ENCODE measurements at places on chromosomes 12 and 14.

DNA sequence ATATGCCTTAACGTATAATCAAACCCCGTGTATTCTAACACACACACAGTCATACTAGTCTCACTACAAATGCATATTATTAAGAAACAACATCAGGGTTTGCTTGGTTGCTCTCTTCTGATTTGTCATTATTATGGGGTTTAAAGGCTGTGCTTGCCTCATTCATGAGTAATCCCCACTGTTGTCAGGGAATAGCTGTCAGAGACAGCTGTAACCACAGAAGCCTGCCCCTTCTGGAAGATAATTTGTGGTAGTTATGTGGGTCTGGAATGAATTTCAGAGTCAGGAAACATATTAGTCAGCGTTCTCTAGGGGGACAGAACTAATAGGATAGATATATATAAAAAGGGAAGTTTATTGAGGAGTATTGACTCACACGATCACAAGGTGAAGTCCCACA, 456.9 kb upstream of the TMEM132C start:
- no peak for DNase-seq

- DNase-seq: no peak
Observed at GRCh38 chr14:90578283-90578985, 181.6 kb downstream of the CALM1 start.

DNA sequence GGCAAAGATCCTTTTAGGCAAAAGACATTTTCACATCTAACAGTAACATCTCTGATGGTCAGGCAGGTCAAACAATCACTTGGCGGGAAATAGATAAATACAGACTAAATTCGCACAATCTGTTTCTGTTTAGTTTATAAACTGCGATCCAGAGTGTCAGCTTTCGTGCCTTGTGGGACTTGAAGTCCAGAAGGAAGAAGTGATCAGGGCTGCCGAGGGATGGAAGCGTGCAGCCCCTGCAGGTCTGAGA, 245 bp upstream of the BRMS1L start:
- no peak for DNase-seq

DNA sequence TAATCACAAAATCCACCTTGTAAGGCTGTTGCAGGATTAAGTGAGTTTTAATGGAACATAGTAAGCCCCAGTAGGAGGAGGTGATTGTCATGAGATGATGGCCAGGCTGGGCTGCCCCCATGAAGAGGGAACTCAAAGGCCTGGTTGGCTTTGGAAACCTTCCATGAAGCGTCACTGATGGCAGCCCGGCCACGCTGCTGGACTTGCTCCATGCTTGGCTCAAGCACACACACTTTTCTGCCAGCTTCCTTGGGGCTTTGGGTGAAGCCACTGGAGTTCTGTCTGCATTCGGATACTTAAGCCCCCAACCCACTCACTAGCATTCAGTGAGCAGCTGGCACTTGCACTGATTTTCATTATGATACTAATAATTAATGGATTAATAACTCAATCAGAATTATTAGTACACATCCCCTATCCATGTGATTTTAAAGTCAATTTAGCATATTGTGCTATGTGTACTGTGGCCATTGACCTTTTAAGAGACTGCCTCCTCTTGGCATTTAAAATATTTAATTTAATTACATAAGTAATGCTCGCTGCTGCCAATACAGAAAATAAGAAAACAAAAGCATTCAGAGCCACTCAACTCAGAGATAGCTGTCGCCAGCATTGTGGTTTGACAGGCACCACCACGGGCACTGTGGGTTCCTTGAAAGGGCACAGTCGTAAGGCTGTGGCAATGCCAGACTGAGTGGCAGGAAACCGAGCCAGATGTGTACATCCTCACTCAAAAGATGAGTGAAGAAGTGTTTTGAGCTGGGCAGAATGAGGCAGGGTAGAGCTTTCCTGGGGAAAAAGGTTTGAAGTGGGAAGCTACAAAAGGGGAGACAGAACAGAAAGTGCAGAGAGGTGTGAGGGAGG, 15.9 kb downstream of the KRT85 start:
- peak; percentile 43 for DNase-seq

DNA sequence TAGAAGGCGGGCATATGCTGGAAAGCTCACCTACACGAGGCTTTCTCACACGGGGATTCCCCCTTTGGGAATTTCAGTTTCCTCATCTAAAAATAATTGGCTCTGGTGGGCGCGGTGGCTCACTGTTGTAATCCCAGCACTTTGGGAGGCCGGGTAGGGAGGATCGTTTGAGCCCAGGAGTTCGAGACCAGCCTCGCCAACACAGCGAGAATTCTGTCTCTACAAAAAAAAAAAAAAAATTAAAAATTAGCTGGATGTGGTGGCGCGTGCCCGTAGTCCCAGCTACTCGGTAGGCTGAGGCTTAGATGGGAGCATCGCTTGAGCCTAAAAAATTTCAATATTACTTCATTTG, 400 bp upstream of the NDUFA12 start:
- DNase-seq: no peak

DNA sequence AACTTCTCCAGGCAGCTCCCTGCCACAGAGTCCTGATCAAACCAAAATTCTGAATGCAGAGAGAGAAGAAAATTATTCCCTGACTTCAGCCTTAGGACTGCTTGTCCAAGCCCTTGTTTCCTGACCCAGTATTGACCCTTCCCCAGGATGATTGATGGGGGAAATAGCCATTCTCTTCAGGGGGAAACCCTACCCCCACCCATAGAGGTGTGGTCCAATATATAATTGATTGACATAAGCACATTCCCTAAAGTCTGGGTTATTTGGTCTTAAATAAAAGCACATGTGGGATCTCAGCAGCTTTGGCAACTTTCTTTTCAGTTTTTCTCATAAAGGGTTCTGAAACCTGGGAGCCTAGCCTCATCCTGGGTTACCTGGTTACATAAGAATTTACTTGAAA, 201.2 kb upstream of the DDHD1 start:
- no peak for DNase-seq

DNA sequence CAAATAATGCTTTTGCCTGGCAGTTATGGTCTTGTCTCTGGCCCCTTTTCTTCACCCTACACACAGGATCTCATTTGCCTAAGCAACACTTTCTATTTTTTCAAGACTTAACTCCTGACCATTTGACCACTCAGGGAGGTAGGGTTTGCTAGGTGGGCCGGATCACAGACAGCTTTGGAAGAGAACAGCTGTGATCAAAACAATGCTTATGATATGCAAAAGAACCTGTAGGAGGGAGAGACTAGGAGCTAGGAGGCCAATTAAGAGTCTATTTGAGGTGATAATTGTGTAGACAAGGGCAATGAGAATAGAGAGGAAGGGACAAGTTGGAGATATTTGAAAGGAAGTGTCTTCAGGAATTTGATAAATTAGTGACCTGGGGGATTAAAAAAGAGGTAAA, 12.3 kb upstream of the DACT1 start:
- no peak for DNase-seq

DNA sequence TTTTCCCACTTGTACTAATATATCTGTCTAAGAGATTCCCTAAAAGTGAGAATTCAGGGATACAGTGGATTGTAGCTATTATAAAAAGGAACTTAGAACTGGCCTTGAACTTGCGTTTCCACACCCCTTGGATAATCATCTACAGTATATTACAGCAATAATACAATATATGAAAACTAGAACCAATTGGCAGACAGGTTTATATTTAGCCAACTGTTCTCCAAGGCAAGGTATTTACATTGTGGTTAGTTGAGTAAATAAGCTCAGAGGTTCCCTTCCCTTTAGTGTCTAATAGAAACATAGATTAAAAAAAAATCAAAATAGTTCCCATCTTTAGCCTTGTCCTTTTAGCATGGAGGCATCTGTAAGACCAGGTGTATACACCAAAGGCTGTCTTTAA, 42.1 kb downstream of the LIMA1 start:
- no peak for DNase-seq

DNA sequence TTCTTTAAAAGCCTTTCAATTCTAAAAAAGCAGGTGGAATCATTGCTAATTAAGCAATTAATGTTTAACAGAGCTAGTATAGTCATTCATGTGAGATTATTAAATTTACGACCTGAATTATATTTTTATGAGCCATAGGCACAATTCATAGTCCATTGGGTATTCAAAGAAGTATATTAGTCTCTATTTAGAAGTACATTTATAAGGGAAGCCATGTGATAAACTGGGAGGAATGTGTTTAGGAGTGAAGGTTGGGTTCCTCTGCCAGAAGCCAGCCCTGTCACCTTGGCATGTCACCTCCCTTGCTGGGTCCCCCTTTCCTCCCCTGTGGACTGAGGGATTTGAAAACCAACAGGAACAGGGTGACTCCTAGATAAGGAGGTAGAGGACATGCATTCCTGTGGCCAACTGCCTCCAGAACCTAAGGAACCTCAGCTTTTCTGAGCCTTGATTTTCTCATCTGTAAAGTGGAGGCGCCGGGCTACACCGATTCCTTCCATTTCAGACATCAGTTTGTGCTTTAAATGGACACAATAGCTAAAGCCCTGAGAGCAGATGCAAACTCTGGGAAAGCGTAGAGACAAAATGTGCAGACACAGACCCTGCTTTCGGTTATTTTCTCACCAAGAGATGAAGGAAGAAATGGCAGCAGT, 5.4 kb upstream of the KRT2 start:
- DNase-seq: no peak

GRCh38 chr12:117032593-117033381, 66.4 kb downstream of the TESC start:
- no peak for DNase-seq

DNA sequence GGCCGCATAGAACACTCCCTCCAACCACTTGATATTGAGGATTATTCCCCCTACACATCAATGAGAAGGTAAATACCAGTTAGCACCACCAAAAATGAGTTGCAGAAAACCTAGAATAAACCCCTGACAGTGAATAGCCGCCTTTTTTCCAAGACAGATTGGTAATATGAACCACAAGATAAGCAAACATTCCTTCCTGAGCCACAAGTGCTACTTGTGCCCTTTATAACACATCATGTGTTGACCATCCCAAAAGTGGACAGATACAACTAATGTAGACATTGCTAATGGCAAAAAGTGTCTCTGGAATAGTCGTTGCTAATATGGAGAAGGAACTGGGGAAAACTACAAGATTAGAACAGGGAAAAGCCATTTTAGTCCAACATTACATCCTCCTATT, 17.2 kb downstream of the NOXRED1 start:
- no peak for DNase-seq

DNA sequence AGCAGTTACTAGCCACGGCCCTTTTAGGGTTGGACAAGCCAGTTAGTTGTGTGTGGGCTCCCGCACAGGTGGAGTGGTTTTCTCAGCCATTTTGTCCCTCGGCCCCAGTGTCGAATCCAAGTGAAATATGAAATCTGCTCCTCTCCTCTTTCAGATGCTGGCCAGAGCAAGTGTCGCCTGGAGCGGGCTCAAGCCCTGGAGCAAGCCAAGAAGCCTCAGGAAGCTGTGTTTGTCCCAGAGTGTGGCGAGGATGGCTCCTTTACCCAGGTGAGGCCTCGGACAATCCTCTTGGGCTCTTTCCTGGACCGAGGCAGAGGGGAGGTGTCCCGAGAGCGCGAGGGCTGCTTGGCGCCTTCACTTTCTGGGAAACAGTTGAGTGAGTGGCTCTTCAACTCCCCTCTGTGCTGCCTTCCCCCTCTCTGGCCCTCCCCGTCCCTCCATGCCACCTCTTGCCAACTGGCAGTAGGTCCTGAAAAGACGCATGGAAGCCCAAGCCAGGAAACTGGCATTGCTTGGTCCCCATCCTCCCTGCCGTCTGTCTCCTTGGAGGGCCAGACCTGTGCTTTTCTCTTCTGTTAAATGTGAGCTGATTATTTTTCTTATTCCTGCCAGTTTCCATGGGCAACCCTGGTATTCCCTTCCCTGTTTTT, 74.2 kb downstream of the SMOC1 start:
- no peak for DNase-seq

DNA sequence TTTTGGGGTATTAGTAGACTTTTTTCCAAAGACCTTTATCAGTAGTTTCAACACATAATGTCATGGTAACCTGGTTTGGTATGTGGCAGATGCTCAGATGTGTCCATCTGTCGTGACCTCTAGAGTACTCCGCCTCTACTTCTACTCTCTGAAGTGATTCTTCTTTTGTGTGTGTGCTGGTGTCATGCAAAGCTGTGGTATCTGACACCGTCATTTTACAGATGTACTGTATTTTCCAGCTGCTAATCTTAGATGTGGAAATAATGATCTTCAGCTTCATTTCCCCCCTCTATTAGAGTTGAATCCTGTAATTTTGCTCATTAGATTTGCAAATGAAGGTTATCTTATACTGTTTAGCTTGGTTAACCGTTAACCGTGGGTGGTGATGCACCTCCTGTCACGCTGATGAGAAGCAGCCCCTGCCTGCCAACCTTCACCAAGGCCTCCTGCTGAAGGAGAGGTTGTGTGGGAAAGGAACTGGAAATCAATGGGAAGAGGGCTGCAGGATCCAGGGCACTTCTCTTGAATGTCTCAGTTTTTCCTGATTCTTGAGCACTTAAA, 222.4 kb upstream of the AMIGO2 start:
- no peak for DNase-seq

DNA sequence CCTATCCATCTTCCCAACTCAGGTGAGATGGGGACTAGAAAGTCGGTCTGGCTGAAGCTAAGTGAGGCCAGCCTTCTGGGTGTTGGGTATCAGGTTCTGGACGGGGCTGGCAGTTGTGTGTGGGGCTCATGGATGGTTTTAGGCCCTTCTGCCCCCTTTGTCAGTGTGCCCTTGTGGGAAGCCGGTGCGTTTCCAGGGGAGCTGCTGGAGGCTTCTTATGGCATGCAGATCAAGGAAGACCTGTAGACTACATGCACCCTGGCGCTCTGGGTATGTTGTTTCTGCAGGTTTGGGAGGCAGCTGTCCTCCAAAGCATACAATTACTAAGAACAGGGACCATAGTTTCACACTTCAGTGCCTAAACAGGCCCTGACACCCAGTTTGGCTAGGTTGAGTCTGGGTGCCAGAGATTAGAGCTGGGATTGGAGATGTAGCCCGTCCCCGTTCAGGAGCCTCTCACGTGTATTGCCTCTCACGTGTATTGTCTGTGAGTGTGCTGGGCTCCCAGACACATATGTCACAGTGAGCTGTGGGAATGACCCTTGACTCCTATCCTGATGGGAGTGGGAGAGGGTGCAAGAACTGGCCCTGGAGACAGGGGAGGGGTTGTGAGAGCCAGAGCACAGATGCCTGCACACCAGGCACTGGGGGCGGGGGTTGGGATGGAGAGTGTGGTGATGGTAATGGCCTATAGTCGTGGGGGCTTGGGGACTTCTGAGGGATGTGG, 84.4 kb downstream of the SLC25A47 start:
- DNase-seq: no peak

GRCh38 chr14:77305696-77306095, 15.0 kb downstream of the POMT2 start:
- no peak for DNase-seq

- no peak for DNase-seq
Observed at GRCh38 chr12:111068290-111068689, 147.9 kb upstream of the MYL2 start.

DNA sequence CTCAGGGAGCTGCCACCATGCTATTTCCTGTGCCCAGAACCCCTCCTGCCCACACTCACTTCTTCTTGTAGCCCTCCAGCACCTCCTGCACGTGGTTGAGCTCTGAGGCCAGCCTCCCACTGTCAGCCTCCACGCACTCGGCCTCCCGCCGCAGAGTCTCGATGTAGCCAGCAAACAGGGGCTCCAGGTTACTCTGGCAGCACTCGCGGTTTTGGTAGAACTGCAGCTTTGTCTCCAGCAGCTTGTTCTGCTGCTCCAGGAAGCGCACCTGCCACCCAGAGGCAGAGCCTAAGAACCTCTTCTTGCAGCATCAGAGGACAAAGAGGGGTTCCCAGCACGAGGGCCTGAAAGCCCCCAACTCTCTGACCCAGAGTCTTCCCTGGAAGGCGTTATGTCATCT, 2.1 kb downstream of the KRT83 start:
- DNase-seq: no peak

GRCh38 chr12:47268501-47269454, 189.0 kb upstream of the AMIGO2 start:
- DNase-seq: no peak

- DNase-seq: no peak
Observed at GRCh38 chr14:105034315-105035039, 13.6 kb upstream of the CDCA4 start.
